Activated T-cell treated with anti-CD3 and anti-CD28 coated beads for 1 hour (primary cell): ENCODE measurements at places on chromosomes 3 and 15.

DNA sequence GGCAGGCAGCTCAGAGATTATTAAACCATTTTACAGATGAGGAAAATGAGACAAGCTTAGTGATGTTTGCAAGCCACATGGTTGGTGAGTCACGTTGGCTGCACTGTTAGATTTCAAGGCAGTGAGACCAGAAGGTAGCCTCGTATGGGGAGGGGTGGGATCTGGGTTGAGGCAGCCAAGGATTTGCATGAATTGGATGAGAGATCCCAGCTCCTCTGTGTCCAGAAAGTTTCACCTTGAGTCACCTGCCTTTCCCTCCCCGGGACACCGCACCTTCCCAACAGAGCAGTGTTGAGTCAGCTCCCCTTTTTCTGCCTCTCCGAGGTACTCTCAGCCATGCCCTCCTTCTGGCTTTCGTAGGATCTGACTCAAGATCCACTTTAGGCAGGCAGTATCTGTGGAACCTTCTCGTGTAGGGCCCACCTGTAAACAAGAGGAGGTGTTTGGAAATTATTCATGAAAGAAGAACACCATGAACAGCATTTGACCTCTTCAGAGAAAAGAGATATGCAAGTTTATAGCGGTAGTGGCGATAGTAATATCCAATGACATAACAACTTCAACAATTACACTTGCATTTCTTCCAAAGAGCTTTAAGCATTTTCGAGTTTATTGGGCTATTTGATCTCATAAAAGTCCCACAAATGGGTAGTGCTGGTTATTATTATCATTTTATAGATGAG, 46.8 kb upstream of the VPS8 start:
- no peak for DNase-seq

GRCh38 chr15:45429941-45430792, 51.8 kb upstream of the GATM start:
- DNase-seq, result peak; percentile 94

GRCh38 chr3:115403786-115404185, 219.5 kb upstream of the GAP43 start:
- DNase-seq, result no peak

- DNase-seq, result no peak
Measured at GRCh38 chr15:89406218-89406939, 71.8 kb upstream of the POLG start.

DNA sequence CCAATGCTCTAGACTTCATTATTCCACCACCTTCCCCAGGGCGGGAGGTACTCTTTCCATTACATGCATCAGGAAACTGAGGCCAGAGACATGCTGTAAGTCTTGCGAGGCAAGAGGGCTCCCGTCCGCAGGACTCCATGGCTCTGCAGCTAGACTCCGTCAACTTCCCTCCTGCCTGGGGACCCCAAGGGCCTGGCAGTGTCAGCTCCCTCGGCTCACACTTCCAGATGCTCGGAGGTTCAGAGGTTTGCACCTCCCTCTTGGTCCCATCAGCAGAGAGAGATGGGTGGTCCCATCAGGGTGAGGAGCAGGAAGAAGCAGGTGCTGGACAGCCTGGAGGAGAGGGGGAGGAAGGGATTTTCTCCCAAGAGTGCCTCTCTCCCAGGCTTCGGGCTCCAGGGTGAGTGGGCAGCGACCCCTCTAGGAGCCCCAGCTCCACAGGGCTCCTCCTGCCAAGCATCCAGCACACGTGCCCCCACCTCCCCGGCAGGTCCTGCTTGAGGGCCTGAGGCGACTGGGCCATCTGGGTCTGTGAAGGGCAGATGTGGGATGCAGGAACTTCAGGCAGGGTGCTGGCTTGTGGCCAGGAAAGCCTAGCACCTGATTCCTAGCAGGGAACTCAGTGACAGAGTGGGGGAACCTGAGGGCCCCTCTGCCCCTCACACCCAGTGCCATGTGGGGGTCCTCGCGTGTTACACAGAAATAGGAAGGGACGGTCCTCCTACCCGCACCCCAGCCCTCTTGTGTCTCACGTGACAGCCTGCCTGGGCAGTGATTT, 9.3 kb downstream of the PAK6 start:
- no peak for DNase-seq

DNA sequence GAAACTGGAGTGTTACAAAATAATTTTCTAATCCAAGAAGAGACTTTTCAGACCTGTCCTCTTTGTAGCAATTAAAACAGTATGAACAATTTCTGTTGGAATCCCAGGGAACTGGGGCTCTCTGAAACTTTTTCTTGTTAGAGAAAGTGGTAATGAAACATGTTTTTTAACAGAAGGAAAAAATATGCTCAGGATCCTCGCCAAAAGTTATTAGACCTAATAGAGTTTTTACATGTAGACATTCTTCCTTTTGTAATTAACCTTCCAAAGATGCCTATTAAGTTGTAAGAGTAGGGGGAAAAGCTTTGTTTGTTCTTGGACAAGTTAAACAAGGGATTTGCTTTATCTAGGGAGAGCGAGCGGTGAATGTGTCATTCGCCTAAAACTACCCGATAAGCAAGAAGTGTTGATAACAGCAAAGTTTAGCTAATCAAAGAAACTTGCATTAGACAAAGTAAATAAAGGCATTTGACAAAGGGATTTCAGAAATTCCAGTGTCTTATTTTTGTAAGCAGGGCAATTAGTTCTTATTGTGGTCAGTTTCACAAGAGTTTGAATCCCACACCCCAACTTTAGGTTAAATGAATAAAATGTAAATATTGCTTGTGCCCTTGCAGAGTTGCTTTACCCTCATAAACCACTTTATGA, 2.3 kb downstream of the RARB start:
- DNase-seq, result no peak

DNA sequence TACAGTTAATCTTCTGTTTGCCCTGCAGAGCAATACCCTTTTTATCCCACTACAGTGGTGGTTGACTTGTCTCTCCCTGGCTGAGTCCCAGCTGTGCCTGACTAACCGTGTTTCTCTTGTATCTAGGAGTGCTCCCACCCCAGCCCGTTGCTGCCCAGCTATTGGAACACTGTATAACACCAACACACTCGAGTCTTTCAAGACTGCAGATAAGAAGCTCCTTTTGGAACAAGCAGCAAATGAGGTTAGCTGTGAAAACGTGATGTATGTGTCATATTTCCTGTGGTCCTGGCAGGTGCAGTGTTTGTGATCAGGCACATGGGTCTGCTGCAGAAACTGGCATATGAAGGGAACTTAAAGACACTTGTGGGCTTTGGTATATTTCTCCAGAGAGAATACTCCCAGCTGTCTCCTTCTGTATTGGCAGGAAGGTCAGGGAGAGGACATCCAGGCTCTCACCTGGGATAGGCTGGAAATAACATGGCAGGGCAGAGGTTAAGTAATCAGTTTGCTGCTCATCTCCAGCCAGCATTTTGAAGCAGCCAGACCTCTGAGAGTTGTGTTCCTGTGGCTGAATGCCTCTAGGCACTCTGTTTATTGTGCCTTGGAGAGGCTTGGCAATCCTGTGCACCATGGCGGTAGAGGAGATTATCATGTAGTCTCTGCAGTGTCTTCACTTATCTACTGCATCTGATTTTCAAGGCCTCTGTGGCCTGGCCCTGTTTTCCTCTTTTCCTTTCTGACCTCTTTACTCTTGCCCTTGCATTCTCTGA, 34.8 kb downstream of the ATG7 start:
- DNase-seq, result peak; percentile 5

DNA sequence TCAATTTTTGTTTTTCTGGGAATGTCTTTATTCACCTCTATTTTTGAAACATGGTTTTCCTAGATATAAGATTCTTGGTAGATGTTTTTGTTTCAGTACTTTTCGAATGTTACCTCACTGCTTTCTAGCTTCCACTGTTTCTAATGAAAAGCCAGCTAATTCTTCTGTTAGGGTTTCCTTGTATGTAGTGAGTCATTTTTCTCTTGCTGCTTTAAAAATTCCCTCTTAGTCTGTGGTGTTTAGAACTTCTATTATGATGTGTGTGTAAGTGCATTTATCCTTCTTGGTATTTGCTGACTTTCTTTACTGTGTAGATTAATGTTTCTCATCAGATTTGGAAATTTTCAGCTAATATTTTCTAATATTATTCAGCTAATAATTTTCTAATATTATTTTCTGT, 151.1 kb upstream of the OSTN start:
- no peak for DNase-seq

GRCh38 chr3:66320390-66320789, 99.6 kb downstream of the SLC25A26 start:
- DNase-seq, result no peak

DNA sequence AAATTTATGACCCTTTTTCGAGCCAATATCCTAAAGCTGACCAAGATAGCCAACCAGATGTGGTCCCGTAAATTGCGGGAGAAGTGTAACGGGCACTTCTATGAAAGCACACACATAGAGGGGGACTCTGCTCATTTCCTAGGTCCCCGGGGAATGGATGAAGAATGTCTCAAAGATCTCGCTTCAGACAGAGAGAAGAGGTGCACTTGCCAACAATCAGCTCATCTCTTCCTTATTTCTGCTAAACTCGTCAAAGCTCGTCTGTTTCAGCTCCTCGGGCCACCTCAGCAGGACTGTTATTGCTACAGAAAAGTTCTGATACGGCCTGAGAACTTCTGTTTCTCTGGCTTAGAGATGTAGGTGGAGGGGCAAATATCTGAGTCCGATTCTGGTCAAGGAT, 71.8 kb downstream of the TM2D3 start:
- no peak for DNase-seq

- no peak for DNase-seq
Measured at GRCh38 chr3:11914041-11914440, 67.4 kb upstream of the TAMM41 start.

- no peak for DNase-seq
Measured at GRCh38 chr3:16671690-16672089, 66.5 kb upstream of the DAZL start.

DNA sequence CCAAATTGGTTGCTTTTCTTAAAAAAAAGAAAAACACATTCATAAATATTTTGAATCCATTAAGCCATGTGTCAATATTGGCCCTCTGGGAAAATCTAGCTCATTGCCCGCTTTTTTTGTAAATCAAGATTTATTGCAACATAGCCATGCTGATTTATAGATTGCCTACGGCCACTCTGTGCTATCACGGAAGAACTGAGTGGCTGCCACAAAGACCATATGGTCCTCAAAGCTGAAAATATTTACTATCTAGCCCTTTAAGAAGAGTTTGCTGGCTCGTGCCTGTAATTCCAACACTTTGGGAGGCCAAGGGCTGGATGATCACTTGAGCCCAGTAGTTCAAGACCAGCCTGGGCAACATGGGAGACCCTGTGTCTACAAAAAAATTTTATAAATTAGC, 45.9 kb downstream of the IL5RA start:
- no peak for DNase-seq

DNA sequence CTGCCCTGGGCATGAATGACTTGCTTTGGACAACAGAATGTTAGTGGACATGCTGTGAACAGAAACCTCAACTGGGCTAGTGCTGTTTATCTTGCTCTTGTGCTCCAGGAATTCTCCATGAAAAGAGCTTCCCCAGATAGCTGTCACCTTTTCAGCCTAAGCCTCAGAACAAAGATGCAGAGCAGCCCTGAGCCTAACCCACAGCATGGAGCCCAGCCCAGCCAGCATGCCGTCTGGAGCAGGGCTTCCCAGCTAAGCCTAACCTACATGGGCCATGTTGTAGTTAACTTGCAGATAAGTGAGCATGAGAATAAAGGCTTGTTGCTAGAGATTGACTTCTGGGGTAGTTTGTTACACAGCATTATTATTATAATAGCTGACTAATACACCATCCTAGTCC, 48.9 kb downstream of the SCN5A start:
- no peak for DNase-seq

DNA sequence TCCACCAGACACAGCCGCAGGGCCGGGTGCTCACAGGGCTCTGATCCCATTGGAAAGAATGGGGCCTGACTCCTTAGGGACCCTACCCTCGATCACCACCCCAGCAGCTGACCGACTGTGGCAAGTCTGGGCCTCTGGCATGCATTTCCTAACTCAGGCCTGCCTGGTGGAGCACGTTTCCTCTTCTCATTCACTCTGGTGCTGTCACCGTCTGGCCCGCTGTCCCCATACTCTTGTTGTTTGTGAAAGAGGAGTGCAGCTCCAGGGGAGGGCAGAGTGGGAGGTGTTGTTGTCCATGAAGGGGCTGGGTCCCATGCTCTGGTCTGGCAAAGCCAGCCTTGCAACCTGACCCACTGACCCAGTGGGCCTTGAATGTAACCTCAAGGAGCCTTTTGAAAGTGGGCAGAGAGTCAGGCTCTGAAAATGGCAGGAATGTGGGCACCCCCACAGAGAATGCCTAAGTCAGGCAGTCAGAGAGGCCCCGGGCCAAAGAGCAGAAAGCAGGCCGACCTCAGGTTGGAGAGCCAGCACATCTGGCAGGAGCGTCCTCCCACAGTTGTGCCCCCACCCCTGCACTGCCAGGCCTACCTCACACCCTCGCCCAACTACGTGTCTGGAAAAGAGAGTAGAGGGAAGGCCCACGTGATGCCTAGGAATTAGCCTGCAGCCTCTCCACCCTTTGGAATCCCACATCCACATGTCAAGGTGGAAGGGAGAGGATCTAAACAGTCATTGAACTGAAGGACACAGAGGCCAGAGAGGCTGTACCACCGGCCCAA, 10.9 kb downstream of the SEMA7A start:
- DNase-seq, result no peak

DNA sequence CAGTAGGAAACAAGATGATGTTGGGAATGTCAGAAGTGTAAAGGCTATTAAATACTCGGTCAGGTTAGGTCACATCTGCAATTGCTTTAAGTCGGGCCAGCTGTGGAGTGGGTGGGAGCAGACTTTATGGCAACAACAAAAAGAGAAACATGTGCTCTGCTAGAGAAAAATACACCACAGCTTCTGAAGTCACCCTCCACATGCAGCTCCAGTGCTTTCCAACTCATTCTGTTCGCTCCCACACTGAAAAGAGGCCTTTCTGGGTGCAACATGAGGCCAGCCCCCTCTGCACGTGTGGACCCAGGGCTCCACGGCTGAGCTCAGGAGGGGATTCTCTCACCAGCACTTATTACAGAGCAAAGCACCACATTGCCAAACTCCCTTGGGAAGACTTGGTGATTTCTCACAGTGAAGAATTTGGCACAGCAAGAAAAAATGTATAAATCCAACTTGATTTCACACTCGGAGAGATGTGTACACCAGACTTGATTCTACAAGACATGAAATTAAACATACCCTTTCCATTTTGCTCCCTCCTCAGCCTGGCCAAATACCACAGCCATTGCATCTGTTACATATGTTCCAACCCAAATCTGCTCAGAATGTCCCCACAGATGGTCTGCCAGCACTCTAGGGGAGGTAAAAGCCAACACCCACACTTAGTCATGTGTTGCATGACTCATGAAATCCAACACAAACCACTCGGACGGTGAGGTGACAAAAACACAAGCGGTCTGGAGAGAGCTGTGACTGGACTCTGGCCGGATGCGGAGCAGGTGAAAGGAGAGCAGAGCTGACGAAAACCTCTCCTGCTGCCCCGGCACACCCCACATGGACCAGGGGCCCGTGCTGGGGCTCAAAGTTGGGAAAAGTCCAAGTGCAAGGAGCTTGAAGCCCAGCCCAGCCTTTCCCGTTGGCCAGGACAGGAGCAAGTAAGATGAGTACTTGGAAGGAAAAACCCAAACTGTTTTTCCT, 74.6 kb downstream of the ITGB5 start:
- no peak for DNase-seq

- DNase-seq, result no peak
Measured at GRCh38 chr3:172084871-172085556, 45.6 kb downstream of the FNDC3B start.
